ENCODE measurements at places on chromosomes 11 and 22.

GRCh38 chr11:128632141-128632791, 44.9 kb upstream of the ETS1 start:
- DNase-seq: peak; percentile 70

DNA sequence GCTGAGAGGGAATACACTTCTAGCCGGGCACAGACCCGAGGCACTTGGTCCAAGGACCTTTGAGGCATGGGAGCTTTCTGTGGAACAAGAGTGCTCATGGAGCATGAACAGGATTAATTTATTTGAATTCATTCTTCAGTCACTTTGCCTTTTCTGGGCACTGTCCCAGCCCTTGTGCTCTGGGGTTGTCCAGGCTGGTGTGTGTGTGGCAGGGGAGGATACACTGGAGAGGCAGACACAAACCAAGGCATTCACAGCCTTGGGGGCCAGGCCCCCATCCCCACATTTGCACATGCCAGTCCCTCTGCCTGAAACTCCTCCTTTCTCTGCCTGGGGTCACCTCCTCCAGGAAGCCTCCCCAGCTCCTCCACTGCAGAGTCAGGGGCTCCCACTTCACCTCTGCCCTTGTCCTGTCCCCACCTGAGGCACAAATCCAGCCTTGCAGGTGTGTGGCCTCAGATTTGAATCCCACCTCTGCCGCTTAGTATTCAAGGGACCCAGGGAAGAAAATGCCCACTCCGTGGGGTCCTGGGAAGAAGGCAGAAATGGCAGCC, 55.5 kb downstream of the MYO7A start:
- no peak for DNase-seq

DNA sequence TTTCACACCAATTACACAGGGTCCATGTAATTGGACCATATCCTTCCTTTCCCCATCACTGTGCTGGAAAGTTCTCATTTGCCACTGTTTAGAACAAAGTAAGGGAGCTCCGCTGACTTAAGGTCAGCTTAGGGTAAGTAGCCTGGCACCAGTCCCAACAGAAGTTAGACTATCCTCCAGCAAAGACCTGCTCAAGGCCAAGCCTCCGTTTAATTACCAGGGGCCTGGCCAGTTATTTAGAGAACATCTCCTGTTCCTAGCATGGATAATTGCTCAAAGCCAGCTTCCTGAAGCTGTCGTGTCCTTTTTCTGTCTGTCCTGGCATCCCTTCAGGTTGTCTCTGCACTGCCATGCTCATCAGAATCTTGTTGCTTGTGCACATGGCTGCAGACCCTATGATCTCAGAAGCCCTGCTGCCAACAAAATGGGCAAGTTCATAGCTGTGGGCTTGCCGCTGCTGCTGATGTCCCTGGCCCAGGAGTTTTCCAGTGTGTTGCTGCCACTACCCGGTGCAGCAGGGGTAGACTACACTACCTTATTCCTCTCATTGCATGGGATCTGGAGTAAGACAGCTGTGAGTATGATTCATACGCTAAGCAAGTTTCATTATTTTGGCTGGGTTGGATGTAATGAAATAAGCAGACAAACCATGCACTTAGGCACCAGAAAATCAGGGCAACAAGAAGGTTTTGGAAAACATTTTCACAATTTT, 8.1 kb downstream of the OR8A1 start:
- no peak for DNase-seq

- no peak for DNase-seq
Measured at GRCh38 chr11:111388420-111388819, 9.3 kb upstream of the POU2AF1 start.

DNA sequence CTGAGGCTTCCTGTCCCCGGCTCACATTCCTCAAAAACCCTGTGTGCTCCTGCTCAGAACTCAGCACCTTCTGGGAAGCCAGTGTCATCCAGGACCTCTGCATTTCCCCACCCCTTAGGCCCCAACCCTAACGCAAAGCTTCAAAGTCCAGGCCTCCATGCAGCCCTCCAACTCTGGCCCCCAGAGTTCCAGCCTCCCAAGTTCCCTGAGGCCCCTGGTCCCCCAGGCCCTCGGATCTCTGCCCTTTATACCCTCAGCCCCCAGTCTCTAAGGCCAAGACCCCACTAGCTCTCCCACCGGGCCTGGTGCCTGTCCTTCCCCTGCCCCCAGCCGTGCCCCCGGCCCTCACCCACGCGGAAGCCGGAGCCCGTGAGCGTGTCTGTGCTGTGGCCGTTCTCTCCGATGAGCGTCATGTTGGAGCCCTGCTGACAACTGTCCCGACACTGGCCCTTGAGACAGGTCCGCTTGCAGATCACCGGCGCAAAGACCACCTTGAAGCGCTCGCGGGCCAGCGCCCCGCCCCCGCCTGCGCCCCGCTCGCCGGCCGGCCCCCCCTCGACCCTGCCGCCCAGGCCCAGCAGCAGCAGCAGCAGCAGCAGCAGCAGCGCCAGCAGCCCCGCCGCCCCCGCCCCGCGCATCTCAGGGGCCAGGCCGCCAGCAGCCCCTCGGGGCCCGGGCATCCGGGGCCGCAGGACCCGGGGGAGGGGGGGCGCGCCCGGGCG, 718 bp downstream of the LTBP3 start:
- DNase-seq: no peak

All from activated naive CD4-positive, alpha-beta T cell treated with anti-CD3 and anti-CD28 coated beads for 36 hours (primary cell).